HCT116 (cell line): ENCODE measurements at places on chromosomes 1 and 21.

GRCh38 chr1:2411801-2412394 lies 466 bp downstream of the PEX10 start:
- 0 out of 2 replicates have a peak, but pooled peaks cover 9% of the 10 kb centered on the region for H3K36me3 ChIP-seq
- no peak for DNase-seq
- peak overlapping the region; percentile 93 for H3K27ac ChIP-seq
- no peaks in the 10 kb centered on the region for H3K27me3 ChIP-seq

GRCh38 chr1:22579541-22580155 lies 16.4 kb downstream of the EPHA8 start:
- no peaks in the 10 kb centered on the region for H3K4me1 ChIP-seq
- H3K4me3 ChIP-seq: no peak overlapping the region
- no peak overlapping the region for H3K27ac ChIP-seq
- DNase-seq: no peak
- H3K36me3 ChIP-seq: no peaks in the 10 kb centered on the region

GRCh38 chr21:15001113-15001512 lies 63.7 kb downstream of the NRIP1 start:
- no peaks in the 10 kb centered on the region for H3K27me3 ChIP-seq
- H3K4me3 ChIP-seq: no peak overlapping the region
- DNase-seq: no peak
- H3K36me3 ChIP-seq: no peaks in the 10 kb centered on the region
- no peak overlapping the region for H3K27ac ChIP-seq

DNA sequence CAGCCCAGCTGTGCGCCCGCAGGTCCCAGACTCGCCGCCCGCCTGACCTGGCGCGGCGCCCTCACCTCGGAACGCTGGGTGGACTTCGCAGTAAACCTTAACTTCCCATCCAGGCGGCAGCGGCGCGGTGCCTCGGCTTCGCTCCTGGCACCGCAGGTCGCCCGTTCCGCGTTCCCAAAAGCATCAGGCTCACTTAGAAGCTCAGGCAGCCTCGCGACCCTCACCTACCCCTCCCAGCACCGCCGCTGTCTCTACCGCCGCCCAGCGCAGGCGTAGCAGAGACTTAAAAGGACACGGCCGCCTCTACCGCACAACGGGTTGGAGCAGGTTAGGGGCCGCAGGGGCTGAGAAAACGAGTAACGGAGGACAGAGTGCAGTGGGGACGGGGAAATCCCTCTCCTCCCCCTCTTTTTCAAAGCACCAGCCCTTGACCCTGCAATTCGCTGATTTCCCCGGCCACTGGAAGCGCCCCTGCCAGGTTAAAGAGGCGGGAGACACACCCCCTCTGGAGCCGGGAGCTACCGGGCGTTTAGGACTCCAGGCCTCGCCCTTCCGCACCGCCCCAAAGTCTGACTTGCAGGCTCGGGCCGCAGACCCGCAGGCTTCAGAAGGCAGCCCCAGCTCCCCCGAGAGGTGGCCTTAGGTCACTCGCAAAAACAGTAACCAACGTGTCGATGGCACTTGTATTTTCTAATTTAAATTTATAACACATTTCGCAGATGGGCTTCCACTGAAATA lies 328.5 kb downstream of the FAM72C start:
- H3K4me1 ChIP-seq: no peaks in the 10 kb centered on the region
- DNase-seq: no peak
- no peak overlapping the region for H3K4me3 ChIP-seq

- peaks cover 49% of the 10 kb centered on the region for H3K27me3 ChIP-seq
- no peaks in the 10 kb centered on the region for H3K4me1 ChIP-seq
- no peak for DNase-seq
- no peak overlapping the region for H3K27ac ChIP-seq
- no peak overlapping the region for H3K4me3 ChIP-seq
- no peaks in the 10 kb centered on the region for H3K36me3 ChIP-seq
These were observed 133.1 kb downstream of the LRRC40 start for GRCh38 chr1:70072231-70072751.

DNA sequence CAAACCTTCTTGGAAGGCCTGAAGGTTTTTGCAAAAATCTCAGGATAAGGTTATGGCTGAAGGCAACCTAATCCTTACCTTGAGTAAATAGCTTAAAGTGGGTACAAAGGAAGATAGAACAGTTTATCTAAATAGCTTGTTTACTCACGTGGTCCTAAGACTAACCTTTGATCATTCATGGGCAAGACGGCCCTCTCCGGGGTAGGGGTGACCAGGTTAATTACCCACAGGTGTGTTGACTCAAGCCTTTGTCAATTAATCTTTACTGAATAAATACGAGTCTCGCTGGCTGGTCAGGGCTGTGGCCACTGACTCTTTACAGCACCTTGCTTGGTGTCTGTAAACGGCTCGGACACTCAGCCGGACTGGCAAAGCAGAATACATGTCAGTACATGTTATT lies 10.8 kb downstream of the AADACL4 start:
- H3K27ac ChIP-seq: no peak overlapping the region
- no peak for DNase-seq
- H3K27me3 ChIP-seq: no peaks in the 10 kb centered on the region
- no peaks in the 10 kb centered on the region for H3K4me1 ChIP-seq

GRCh38 chr1:111475701-111476100 lies 1.9 kb downstream of the C1orf162 start:
- H3K27ac ChIP-seq: no peak overlapping the region
- no peaks in the 10 kb centered on the region for H3K27me3 ChIP-seq
- no peak overlapping the region for H3K4me3 ChIP-seq
- no peaks in the 10 kb centered on the region for H3K4me1 ChIP-seq
- no peaks in the 10 kb centered on the region for H3K36me3 ChIP-seq

DNA sequence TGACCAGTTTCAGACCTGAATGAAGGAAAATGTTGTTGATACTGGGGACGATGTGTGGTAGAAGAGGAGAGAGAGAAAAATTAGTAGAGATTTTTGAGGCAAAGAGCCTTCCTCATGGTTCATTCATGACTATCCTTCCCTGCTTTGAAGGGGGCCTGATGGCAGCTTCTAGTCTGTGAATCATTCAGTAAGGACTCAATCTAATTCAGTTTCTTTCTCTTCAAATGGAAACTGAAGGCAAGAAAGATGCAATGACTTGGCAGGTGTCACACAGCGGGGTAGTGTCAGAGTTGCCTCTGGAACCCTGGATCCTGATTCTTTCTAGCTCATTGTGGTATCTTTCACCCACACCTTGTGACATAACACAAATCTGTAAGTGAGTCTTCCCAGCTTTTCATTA lies 14.9 kb upstream of the CD5L start:
- no peak overlapping the region for H3K27ac ChIP-seq
- H3K36me3 ChIP-seq: no peaks in the 10 kb centered on the region
- H3K27me3 ChIP-seq: peaks cover 18% of the 10 kb centered on the region; the same call in 1 of the 2 replicates
- no peaks in the 10 kb centered on the region for H3K4me1 ChIP-seq
- no peak overlapping the region for H3K4me3 ChIP-seq

DNA sequence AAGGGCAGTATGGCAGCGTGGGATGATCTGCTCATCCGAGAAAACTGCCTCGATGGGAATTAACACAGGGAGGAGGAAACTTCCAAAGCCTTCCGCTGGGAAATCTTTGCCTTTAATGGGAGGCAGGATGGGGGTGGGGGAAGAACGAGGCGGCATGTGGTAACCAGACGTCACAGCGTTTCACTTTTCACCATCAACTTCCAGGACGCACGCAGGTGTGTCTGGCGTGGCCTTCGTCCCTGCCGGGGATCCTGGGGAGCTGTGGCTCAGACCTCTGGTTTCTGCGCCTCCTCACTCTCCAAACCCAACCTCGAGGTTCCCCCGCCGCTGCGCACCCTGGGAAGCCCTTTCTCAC lies 282 bp downstream of the RSPH1 start:
- H3K36me3 ChIP-seq: no peaks in the 10 kb centered on the region
- no peak for DNase-seq
- H3K4me1 ChIP-seq: peaks cover 28% of the 10 kb centered on the region
- peak overlapping the region; percentile 66 for H3K4me3 ChIP-seq
- no peak overlapping the region; the same call in 1 of the 2 replicates for H3K27ac ChIP-seq

DNA sequence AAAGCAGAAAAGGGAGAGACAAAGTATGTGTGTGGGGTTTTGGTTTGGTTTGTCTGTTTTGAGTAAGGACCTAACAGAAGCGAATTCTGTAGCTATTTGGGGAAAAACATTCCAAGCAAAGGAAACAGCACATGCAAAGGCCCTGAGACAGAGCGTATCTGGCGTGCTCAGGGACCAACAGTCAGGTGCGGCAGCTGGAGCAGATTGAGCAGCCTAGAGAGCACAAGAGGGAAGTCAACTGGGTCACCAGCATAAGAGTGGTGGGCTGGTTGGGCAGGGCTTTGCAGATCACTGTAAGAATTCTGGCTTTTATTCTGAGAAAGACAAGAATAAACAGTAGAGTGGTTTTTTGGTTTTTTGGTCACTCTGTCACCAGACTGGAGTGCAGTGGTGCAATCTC lies 11.8 kb downstream of the TGFBR3 start:
- H3K27me3 ChIP-seq: no peaks in the 10 kb centered on the region
- H3K4me1 ChIP-seq: peaks cover 20% of the 10 kb centered on the region
- no peaks in the 10 kb centered on the region for H3K36me3 ChIP-seq
